Upper lobe of left lung (tissue), 6 donors: ENCODE measurements at places on chromosomes 1 and 21.

GRCh38 chr1:97136996-97137395, 415.4 kb downstream of the PTBP2 start:
- DNase-seq = no peak

GRCh38 chr1:54317084-54317483, 89.1 kb downstream of the SSBP3 start:
- no peak for DNase-seq

DNA sequence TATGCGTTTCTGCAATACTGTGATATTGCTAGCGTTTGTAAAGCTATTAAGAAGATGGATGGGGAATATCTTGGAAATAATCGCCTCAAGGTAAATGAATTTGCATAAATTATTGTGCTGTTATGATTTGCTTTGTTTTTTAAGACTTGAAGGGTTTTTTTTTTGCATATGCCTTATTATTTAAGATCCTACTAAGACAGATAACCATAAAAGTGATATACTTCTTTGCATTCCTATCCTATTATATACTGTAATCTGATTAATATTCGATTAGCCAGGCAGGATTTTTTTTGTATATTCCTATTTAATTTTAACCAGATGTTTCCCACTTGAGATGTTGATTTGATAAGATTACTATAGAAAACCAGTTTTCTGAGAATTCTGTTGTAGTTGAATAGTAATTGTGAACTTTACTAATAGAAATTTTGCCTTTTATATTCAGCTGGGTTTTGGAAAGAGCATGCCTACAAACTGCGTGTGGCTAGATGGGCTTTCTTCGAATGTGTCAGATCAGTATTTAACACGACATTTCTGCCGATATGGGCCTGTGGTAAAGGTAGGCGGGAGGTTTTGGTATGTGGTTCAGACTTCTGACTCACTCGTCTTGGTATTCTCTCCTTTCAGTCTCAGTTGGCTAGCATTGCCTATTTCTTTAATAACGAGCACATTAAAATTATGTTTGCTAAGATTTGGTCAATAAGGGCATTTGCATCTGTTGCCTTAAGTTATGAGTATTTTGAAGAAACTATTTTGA, 56.8 kb downstream of the ZBTB17 start:
- DNase-seq = no peak

DNA sequence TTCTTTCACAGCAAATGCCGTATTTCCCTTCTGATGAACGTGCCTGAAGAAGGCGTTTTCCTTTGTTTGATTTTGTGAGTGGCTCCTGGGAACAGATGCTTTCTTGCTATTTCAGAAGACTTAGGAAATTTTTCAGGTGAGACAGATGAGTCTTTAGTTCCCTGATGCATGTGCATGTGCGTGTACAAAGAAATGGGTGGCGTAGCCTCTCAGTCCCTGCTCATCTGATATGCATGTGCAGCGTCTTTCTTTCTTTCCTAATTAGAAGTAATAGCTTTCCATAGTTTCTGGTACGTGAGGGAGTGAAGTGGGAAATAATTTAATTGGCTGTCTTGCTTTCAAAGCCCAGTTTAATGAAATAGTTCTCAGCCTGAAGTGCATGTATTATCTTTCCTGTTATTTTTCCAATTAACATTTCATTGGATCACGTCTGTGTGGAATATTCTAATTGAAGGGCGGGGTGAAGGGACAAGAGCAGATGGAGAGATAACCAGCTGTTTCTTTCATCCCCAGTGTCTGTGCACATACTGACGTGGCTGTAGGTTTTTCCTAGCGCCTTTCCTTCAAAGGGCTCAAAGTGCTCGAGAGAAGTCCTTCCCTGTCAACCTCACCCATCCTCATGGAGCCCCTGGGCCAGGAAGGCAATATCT, 104.3 kb downstream of the FAM78B start:
- no peak for DNase-seq

GRCh38 chr1:77757603-77758002, 2.0 kb downstream of the USP33 start:
- DNase-seq = no peak

DNA sequence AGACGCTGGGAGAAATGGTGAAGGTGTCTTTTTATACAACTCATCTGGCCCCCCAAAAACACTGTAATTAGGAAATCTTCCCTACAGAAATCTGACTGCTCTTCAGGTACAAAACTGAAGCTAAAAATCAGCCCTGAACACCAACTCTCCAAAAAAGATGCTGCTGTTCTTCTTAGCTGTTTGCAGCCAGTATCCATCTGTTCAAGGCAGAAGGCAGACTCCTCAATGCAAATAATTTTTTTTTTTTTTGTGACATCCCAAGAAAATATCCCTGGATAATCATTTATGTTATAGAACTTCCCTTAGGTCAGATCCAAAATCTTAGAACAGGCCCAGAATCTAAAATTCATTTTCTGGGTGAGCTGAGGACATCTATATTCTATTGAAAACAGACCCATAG, 36.5 kb downstream of the TRIT1 start:
- DNase-seq = no peak

- no peak for DNase-seq
Observed at GRCh38 chr1:26287811-26288210, 7.9 kb downstream of the SH3BGRL3 start.

- no peak for DNase-seq
Observed at GRCh38 chr1:30748098-30748698, 9.4 kb downstream of the LAPTM5 start.

DNA sequence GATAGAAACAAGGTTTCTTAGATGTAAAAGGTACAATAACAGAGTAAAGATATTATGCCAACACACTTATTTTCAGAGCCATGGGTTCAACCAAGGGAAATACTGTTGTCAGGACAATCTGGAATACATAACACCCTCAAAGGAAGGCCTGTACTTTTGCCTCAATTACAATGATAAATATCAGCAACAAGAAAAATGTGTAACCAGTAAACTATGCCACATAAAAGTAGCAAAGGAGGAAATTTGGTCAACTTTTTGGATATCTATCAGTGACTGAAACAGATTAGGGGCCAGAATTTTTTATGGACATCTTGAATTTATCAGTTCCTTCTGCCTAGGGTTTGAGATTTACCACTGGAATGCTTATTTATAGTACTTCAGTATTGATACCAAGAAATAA, 24.6 kb upstream of the RAP1GAP start:
- no peak for DNase-seq

DNA sequence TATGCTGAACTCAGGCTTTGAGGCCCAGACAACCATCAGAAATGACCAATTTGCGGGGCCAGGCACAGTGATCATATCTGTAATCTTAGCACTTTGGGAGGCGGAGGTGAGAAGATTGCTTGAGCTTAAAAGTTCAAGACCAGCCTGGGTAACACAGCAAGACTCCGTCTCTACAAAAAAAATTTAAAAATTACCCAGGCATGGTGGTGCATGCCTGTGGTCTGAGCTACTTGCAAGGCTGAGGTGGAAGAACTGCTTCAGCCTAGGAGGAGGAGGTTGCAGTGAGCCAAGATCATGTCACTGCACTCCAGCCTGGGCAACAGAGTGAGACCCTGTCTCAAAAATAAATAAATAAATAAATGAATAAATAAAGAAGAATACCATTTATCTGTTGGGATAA, 156.5 kb downstream of the EIF4G3 start:
- no peak for DNase-seq

GRCh38 chr1:200929530-200930278, 35.0 kb downstream of the INAVA start:
- DNase-seq = no peak
